ENCODE measurements at places on chromosomes 2 and 18. TPM values are rescaled to one million over a fixed set of nuclear protein-coding genes. Genes with fewer than 3 reads are reported as not detected.

DNA sequence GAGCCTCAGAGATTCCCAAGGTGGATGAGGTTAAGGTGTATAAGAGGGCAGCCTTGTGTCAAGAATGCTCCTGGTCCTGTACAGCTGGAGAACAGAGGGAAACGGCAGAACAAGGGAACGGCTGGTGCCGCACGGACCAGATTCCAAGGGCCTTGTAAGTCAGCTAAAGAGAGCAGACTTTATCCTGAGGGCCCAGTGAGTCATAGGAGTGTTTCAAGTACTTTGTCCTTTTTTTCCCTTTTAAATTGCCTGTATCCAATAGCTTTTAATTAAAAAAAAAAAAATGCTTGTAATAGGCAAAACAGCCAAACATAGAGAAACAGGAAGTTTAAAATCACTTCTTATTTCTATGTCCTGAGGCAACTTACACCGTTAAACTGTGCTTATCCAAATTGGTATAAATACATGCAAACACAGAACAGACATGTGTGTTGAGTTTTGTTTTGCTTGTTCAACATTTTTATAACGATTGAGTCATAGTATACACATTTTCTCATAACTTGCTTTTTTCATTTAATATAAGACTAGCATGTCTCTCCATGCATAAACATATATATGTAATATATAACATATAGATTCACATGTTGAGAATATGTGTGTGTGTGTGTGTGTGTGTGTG, 42.1 kb upstream of the EVA1A start:
- H3K4me3 ChIP-seq: no peak overlapping the region
- H3K36me3 ChIP-seq: no peaks in the 10 kb centered on the region
- no peaks in the 10 kb centered on the region for H3K4me1 ChIP-seq
- H3K27me3 ChIP-seq: peaks cover 14% of the 10 kb centered on the region

DNA sequence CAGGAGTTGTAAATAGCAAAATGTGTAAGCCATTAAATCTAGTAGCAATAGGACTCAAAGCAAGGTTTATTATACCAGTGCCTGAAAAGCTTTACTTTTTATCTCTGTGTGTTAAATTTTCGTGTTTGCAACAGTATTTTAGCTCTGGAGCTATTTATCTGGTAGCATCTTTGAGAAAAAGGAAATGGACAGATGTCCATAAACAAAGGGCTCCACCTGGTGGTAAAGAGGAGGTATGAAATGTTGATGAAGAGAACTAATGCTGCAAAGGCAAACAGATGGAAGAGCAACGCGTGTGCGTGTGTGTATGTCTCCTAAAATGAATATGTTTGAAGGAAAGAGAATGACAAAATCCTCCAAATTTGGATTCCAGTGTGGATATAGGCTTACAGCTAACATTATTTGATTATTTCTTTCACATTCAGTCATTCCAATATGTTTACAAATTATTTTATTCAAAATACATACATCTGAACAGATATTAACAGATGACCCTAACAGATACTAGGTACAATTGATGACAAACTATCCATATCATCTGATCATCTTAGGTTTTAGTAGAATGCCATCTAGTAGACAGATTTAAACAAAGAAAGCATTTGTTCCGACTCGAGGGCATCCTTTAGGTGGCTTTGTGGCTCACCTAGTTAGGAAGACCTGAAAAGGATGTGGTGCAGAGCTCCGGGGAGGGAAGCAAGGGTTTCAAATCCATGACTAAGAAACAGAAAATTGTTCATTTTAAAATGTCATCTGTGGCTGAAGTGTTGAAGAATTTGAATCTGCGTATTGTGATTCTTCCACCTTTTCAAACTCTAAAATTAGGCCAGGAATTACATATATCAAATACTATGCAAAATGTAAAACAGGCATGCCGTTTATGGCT, 383.3 kb downstream of the MTX2 start:
- DNase-seq: peak; percentile 30
- no peaks in the 10 kb centered on the region for H3K36me3 ChIP-seq
- peaks cover 21% of the 10 kb centered on the region for H3K27me3 ChIP-seq
- no peaks in the 10 kb centered on the region for H3K4me1 ChIP-seq
- no peak overlapping the region for H3K27ac ChIP-seq

GRCh38 chr2:84768840-84769239, 112.0 kb downstream of the TRABD2A start:
- no peak for DNase-seq
- H3K27me3 ChIP-seq: no peaks in the 10 kb centered on the region
- H3K4me1 ChIP-seq: no peaks in the 10 kb centered on the region
- no peak overlapping the region for H3K4me3 ChIP-seq

GRCh38 chr18:79327199-79327721, 68.5 kb upstream of the NFATC1 start:
- peaks cover 59% of the 10 kb centered on the region for H3K36me3 ChIP-seq
- no peak overlapping the region for H3K27ac ChIP-seq
- no peak overlapping the region for H3K4me3 ChIP-seq
- no peaks in the 10 kb centered on the region for H3K4me1 ChIP-seq
- DNase-seq: no peak

GRCh38 chr18:31371989-31372388, 4.6 kb upstream of the DSG4 start:
- no peak for DNase-seq
- no peaks in the 10 kb centered on the region for H3K36me3 ChIP-seq
- H3K27me3 ChIP-seq: no peaks in the 10 kb centered on the region
- no peak overlapping the region for H3K27ac ChIP-seq
- H3K4me3 ChIP-seq: no peak overlapping the region

DNA sequence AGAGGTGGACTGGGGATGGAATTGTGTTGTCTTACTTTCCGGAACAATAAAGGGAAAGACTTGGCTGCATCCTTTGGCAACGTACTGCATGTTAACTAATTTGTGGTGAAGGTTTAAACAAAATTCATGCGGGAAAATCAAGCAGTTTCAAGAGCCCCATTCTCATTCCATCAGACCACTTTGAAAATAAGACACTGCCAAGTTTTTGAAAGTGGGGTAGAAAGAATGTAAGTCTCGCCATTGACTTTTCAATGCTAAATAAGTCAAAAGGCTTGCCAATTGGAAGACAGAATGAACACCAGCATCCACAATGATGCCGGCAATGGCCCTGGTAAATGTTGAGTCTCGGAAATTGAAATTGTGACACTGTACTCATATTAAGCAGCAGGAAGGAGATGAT, 322.0 kb downstream of the RND3 start:
- H3K27ac ChIP-seq: no peak overlapping the region
- DNase-seq: no peak
- H3K4me1 ChIP-seq: no peaks in the 10 kb centered on the region
- no peaks in the 10 kb centered on the region for H3K36me3 ChIP-seq
- no peaks in the 10 kb centered on the region for H3K27me3 ChIP-seq

DNA sequence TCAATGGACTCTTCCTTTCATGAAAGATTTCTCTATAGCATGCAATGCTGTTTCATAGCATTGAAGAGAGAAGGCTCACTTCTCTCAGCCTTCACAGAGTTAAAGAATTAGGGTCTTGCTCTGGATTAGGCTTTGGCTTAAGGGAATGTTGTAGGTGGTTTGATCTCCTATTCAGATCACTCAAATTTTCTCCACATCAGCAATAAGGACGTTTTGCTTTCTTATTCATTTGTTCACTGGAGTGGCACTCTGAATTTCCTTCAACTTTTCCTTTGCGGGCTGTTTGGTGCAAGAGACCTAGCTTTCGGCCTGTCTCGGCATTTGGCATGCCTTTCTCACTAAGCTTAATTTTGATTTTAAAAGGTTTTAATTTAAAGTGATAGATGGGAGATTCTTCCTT, 131.6 kb downstream of the RBMS1 start:
- no peak overlapping the region for H3K4me3 ChIP-seq
- no peaks in the 10 kb centered on the region for H3K27me3 ChIP-seq
- DNase-seq: no peak
- peaks cover 5% of the 10 kb centered on the region for H3K36me3 ChIP-seq
- peaks cover 50% of the 10 kb centered on the region for H3K4me1 ChIP-seq

DNA sequence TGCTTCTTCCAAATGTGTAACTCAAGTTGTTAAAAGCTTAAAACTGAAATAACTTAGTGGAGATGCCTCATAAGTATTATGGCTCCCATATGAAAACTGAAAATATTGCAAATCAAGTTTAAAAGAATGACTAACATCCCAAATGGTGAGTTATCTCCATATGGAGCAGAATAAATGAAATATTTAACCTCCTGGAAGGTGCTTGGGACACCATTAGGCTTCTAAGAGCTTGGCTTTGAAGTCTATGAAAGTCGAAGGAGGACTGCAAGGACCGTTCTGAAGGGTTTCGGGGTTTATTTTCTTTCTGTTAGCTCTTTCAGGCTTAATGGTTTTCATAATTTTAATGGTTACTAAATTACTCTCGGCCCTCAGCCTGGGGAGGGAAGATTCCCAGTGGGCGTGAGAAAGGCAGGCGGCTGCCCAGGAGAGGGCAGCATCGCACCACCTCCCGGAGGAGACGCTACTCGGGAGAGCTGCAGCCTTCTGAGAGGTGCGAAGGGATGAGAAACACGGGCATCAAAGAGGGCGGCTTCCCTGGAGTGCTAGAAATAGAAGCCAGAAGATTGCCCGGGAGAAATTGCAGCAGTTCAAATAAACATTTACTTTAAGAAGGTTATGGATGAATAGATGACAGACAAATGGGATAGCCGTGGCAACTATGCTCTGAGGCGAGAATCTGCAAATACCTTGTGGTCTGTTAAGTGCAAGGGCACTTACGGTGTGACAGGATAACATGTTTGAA, 43.1 kb downstream of the MAP3K19 start:
- no peaks in the 10 kb centered on the region for H3K36me3 ChIP-seq
- no peaks in the 10 kb centered on the region for H3K4me1 ChIP-seq
- H3K4me3 ChIP-seq: no peak overlapping the region
- H3K27ac ChIP-seq: no peak overlapping the region
- peaks cover 11% of the 10 kb centered on the region for H3K27me3 ChIP-seq
- DNase-seq: peak; percentile 40

DNA sequence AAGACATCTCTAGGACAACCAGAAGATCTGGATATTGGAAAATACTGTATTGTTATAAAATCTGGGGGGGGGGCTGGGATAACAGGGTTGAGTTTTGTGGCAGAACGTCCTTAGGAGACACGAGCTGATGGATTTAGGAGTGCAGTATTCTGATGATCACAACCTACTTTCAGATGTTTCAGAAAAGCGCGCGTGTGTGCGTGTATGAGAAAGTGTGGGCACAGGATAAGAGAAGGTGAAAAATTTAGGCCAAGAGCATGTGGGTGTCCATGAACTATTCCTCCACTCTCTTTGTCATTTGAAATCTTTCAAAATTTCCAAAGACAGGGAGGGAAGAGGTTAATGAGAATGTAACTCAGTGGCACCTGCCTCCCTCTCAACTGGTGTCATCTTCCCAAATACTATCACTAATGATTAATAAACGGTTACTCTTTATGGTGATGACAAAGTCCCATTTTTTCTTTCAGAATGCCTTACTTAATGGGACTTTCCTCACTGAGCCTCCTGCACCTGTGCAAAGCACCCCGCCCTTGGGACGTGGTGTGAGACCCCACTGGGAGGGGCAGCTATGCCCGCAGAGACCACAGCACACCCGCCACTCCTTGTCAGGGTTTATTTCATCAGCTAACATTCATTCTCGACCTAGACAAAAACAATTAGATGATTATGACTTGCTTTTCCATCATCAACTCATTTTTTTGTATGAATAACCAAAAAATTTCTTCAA, 53.6 kb downstream of the HS6ST1 start:
- no peak for DNase-seq
- H3K4me1 ChIP-seq: no peaks in the 10 kb centered on the region
- H3K4me3 ChIP-seq: no peak overlapping the region
- no peaks in the 10 kb centered on the region for H3K27me3 ChIP-seq
- H3K36me3 ChIP-seq: no peaks in the 10 kb centered on the region
- H3K27ac ChIP-seq: no peak overlapping the region

DNA sequence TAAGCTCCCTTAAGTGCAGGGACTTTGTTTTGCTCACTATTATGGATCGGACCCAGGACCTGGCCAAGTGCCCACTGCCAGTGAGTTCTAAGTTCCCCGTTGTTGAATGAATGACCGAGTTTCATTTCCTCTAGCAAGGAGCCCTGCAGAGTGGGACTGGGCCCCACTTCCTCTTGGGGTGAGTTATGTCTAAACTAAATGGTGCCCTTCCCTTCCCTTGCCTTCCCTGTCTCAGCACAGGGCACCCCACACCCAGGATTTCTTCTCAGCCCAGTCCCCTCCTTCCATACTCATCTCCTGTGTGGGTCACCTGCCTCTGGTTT, 195.3 kb upstream of the HS6ST1 start:
- no peaks in the 10 kb centered on the region for H3K27me3 ChIP-seq
- peaks cover 51% of the 10 kb centered on the region for H3K4me1 ChIP-seq
- H3K36me3 ChIP-seq: no peaks in the 10 kb centered on the region
- H3K4me3 ChIP-seq: peak overlapping the region; percentile 20
- peak overlapping the region; percentile 92 for H3K27ac ChIP-seq

- H3K36me3 ChIP-seq: no peaks in the 10 kb centered on the region
- no peak overlapping the region for H3K4me3 ChIP-seq
- peak; percentile 69 for DNase-seq
- H3K27ac ChIP-seq: peak overlapping the region; percentile 62
These were observed 28.3 kb downstream of the MYO7B start for GRCh38 chr2:127563458-127564428.

DNA sequence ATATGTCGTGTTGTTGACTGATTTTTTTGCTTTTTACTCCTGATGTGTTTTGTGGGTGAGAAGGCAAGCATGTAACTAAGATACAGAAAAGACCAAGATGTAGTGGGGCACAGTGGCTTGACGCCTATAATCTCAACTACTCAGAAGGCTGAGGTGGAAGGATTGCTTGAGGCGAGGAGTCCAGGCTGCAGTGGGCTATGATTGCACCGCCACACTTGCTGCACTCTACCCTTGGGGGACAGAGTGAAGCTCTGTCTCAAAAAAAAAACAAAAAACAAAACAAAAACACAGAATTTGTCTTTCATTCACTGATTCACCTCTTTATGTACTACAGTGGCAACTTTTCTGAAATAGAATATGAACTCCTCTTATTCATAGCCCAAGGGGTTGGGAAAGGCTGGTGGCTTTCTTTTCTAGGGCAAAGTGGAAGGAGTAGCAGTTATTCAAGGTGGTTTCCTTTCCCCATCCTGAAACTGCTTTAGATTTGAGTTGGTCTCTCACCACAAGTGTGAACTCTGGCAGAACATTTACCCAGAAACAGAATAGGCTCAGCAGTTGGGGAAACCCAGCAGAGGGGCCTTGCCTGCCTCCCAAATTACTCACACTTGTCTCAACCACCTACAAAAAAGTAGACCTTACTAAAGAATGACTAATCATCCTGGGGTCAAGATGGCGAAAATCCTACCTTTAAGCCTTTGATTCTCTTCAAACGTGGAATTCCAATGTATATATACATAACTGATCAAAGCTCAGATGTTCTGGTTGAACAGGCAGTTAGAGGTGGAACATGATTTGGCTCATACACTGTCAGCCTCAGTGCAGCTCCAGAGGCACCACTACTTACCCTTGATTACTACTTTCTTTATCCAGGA, 6.5 kb downstream of the TANK start:
- peaks cover 100% of the 10 kb centered on the region for H3K4me1 ChIP-seq
- H3K27me3 ChIP-seq: no peaks in the 10 kb centered on the region

The SH3RF3 gene
- 0.34 TPM for polyA plus RNA-seq

The ACVR1C gene
- polyA plus RNA-seq: not detected

The PSMA8 gene
- not detected for polyA plus RNA-seq

The SCYGR4 gene
- not detected for polyA plus RNA-seq

The MTLN gene
- polyA plus RNA-seq: 13.7 TPM

The TUBA4B gene
- not detected for polyA plus RNA-seq

The MAP3K19 gene
- not detected for polyA plus RNA-seq

The SERPINB10 gene
- polyA plus RNA-seq: 0.56 TPM
